ENCODE measurements at places on chromosomes 7 and 10.
A peak's percentile ranks its signal among the peaks of the same experiment; 100 is the strongest.

DNA sequence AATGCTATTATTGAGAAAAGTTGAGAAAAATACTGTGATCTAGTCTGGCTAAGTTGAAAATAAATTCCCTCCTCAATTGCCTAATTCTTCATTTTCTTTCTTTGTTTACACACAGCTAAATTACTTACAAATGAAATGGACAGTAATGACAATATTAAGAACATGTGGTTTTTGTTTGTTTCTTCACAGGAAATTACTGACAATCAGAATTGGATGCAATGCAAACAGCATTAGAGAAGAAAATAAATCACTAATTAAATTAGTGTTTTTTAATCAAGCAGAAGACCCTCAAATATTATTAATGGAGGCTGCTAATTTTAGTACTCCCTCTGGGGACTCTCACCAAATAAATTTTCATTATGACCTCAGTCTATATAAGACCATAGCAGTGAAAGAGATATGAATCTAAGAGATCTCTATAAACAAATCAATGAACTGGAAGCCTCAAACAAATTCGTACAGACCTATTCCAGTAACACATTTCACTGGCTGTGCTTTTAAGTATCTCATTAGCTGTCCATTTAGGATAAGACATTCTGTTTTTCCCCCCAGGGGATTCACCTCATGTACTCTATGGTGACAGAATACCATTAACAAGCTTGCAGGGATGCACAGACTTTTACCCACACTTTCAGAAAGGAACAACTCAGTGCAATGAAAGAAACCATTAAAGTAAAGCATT is 202.0 kb upstream of the DGKB start:
- DNase-seq = no peak

- peak; percentile 9 for DNase-seq
Observed at GRCh38 chr7:128167042-128167701, 73.9 kb upstream of the LEP start.

- no peak for DNase-seq
Observed at GRCh38 chr7:130021105-130021834, 29.9 kb downstream of the ZC3HC1 start.

GRCh38 chr7:21497072-21497471 is 45.8 kb upstream of the DNAH11 start:
- DNase-seq = no peak

- no peak for DNase-seq
Observed at GRCh38 chr10:80066809-80067208, 11.7 kb upstream of the TMEM254 start.

DNA sequence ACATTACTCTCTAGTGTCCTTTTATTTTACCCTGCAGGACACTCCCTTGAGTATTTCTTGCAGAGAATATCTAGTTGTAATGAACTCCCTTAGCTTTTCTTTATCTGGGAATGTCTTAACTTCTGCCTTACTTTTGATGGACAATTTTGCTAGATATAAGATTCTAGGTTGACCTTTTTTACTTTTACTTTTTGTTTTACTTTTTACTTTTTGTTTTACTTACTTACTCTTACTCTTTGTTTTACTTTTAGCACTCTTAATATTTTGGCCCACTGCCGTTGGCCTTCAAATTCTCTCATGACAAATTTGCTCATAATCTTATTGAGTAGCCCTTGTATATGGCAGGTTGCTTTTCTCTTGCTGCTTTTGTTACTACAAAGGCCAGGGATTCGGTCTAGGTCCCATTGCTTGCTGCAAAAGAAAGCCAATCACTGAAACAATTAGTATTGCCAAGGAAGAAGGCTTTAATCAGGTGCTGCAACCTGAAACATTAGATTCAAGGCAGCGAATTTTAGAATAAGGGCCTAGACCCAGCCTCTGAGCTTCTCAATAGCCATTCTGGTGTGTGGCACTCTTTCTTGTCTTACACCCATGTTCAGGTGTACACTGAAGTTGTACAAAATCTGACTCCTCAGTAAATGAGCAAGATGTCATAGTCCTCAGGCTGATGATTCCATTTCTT is 137.0 kb downstream of the TES start:
- no peak for DNase-seq

DNA sequence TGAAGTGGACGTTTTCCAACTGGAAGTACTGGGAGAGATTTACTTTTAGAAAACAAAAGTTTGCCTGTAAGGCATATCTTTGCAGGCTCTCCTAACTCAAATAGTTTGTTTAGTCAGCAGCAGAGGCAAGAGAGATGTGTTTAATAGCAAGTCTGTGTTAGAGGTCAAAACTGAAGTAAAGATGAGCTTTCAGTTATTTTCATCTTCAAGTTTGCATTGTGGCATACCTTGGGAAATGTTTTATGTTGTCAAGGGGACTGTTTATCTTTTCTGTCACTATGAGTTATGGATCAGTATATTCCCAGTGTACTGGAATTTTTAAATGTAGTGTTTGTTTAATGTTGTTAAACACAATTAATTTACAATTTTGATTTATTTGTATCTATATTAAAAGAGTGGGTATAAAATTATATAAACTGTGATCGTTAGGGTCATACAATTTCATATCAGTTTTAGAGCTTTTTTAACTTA is 169.7 kb upstream of the PPP1R3A start:
- DNase-seq = no peak

GRCh38 chr10:92773776-92774175 is 74.5 kb upstream of the EXOC6 start:
- no peak for DNase-seq

- DNase-seq = no peak
Observed at GRCh38 chr10:10596256-10596655, 421.4 kb upstream of the CELF2 start.

GRCh38 chr10:60650378-60650800 is 127.9 kb upstream of the CDK1 start:
- peak; percentile 95 for DNase-seq

- no peak for DNase-seq
Observed at GRCh38 chr10:67665491-67665890, 30.5 kb downstream of the CTNNA3 start.

DNA sequence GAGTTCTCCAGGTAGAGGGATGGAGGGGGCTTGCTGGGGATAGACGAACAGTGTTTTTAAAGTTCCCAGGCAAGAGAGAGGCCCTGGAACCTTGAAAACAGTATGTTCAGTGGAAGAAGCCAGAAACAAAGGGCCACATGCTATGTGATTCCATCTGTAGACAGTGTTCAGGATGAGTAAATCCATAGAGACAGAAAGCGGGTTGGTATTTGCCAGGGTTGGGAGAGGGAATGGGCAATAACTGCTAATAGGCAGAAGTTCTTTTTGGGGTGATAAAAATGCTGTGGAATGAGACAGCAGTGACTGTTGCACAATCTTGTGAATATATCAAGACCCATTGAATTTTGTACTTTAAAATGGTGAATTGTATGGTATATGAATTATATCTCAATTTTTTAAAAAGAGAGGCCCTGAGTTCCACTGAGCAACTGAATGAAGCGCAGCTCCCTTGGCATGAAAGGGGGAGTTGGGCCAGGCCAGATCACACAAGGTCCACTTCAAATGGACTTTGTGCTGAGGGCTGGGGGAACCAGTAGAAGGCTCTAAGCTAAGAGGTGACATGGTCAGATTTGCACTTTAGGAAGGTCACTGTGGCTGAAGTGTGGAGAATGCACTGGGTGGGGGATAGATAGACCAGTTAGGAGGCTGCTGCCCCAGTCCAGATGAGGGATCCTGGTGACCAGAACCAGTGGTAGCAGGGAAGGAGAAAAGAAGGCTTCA is 34.0 kb downstream of the LEP start:
- no peak for DNase-seq

DNA sequence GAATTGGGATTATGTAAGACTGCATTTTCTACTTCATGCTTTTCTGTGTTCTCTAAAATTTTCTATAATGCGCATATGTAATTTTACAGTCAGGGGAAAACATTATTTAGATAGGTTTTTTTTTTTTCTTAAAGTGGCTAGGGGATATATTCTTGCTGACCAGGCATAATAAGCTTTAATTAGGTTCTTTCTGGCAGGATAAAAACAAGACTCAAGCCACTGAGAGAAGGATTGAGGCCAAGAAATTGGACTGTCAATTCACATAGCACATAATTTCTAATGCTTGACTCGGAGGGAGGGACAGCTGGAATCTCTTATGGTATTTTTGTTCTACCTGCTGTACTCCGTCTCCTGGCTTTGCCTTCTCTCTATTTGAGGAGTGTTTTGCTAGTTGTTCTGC is 119.8 kb upstream of the NPVF start:
- no peak for DNase-seq

GRCh38 chr10:73953665-73954064 is 42.7 kb downstream of the PLAU start:
- no peak for DNase-seq

GRCh38 chr7:140300243-140301136 is 97.8 kb downstream of the SLC37A3 start:
- DNase-seq = no peak

- DNase-seq = no peak
Observed at GRCh38 chr7:143878884-143879283, 23.1 kb downstream of the TCAF1 start.

GRCh38 chr7:158247758-158248487 is 339.7 kb downstream of the PTPRN2 start:
- no peak for DNase-seq

GRCh38 chr10:117509573-117509972 is 33.0 kb upstream of the EMX2 start:
- no peak for DNase-seq

GRCh38 chr10:77983384-77984341 is 45.7 kb downstream of the POLR3A start:
- no peak for DNase-seq

DNA sequence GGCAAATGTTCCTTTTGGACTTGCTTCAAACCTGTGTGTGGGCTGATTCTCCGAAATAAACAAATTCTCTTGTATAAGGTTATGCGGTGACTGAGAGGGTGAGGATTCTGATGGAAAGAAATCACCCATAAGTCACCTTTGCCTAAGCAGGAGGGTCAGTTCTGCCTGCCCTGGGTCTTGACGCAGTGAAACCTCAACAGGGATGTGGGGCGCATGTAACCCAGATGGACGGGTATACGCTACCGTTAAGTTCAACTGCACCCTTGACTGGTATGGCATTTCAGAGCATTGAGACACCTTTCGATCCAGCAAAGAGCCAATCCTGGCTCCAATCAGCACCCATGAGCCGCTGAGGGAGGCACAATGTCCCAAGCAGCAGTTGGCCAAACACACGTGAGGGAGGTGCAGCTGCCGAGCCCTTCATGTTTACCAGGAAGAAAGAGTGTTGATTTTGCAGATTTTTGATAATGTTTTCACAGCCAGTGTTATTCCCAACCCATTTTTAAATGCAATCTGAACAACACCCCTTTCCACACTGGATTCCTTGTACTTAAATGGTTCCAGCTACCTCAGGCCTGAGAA is 48.1 kb downstream of the SORBS1 start:
- DNase-seq = no peak

DNA sequence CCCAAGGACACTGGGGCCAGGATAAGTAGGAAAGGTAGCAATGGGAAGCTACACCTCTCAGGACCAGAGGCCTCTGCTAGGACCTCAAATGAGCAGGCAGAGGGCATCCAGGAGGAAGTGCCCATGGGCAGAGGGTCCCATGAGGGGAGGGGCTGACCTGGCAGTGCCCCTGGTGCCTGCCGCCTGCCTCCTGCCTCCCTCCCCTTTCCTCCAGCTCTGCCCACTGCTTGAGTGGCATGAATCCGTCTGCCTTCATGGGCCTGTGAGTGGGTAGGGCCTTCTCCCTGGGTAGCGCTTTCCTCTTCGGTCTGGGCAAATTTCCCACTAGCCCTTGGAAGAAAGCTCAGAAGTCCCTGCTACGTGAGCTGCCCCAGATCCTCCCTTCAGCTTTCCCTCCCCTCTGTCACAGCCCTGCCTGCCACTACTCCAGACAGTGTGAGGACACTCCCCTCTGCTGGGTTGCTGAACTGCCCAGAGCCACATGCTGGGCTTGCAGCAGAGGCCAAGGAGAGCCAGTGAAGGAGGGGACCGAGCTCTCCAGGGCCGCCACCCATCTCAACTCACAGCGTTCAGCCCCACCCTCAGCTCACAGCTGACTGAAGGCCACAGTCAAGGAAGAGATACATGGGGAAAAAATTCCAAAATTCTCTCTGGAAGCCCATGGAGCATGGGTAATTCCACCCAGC is 141.4 kb downstream of the ARHGAP22 start:
- no peak for DNase-seq

DNA sequence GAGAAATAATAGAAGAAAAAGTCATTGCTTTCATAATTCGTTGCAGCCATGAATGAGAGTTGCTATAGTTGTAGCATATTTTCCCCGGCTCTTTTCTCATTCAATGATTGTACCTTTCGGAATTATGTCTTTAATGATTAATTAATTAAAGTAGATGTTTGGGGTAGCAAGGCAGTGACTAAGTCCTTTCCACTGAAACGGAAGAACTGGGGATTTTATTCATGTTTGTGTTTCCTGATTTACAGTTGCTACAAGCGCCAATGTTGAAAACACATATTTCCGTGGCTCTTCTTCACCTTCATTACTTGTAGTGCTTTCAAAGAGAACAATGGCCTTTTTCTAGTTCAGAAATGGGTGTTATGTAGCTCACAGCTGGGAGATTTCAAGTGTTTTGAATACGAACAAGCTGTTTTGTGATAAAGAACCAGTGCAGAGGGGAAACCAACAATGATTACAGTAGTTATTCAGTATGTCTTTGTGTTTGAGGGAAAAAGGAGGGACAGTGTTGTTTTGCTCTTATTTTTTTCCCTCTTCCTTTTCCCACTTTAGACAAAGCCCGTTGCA is 153.5 kb downstream of the NSUN6 start:
- DNase-seq = no peak

DNA sequence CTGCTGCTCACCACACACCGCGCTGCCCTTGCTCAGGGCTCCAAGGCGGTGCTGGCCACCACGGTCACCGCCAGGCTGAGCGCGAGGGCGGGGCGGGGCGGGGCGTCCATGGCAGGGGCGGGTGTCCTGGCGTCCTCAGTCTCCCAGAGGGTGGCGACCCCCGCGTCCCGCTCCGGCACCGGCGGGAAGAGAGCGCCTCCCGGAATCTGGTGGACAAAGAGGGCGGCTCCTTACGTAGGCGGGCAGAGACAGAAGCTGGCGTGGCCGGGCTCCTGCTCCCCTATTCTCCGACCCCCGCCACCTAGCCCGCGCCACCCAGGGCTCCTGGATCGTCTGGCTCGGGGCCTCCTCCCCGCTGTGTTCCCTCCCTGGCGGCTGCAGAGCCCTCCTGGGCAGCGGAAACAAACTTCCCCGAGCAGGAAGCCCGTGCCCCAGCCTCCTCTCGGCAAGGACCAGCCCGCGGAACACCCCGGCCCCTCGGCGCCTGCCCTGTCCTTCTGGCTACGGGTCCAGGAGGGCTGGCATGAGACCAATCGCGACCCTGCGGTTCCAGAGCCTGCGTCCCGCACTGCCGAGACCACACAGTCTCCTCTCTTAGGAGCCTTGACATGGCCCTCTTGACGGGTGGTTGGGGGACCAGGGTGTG is 133.8 kb upstream of the ZNF92 start:
- peak; percentile 85 for DNase-seq

DNA sequence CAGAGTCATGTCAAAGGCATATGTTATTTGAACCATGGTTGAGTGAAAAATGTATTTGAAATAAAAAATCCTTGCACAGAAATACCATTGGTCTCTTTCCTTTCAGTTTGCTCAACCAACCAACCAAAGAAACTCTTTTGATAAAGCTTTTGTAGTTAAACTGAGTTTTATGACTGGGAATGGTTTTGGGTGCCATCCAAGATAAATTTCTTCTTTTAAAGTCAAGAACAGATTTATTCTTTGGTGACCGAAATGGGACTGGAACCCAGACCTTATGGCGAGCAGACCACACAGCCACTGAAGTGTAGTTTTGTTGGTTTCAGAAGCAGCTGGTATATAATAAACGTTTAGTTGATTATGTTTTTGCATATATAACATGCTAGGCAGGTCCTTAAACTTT is 2.8 kb upstream of the GALNT17 start:
- DNase-seq = no peak
